Lung (tissue), 17 donors: ENCODE measurements at places on chromosomes 7 and 10.

DNA sequence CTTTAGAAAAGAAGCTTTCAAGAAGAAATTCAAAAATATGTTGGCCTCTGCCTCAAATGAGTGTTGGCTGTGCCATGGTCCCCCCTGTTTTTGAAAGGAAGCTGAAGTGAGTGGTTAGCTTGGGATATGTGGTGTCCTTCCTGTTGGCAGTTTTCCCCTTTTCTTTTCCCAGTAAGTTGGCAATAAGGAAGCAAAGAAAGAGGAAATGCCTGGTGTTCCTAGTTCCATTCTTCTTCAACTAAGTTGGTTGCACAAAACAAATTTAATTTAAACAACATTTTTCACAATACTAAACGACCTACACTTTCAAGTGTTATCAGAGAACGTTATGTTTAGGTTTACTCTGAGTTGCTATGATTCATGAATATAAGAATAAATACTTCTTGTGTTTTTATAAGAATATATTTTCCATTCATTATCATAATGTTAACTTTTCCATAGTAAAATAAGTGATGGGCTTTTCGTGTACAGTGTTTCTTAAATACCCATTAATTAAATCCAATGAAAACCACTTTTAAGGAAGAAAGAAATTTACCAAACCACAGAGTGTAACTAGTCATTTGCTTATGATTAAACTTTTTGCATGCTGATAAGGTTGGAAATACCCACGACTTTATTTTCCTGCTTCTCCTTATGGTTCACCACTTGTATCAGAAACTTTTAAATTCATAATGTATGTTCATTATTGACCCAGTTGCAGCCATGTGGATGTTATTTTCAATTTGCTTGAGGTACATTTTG, 7.7 kb downstream of the HDAC9 start:
- DNase-seq, result no peak

- no peak for DNase-seq
These were observed 683 bp downstream of the CDC123 start for GRCh38 chr10:12196531-12197211.

GRCh38 chr10:78176320-78177317, 143.0 kb downstream of the RPS24 start:
- no peak for DNase-seq

- DNase-seq, result no peak
These were observed 48.5 kb upstream of the PHYHIPL start for GRCh38 chr10:59127991-59128390.

GRCh38 chr7:44889086-44889781, 3.9 kb upstream of the PURB start:
- no peak for DNase-seq

DNA sequence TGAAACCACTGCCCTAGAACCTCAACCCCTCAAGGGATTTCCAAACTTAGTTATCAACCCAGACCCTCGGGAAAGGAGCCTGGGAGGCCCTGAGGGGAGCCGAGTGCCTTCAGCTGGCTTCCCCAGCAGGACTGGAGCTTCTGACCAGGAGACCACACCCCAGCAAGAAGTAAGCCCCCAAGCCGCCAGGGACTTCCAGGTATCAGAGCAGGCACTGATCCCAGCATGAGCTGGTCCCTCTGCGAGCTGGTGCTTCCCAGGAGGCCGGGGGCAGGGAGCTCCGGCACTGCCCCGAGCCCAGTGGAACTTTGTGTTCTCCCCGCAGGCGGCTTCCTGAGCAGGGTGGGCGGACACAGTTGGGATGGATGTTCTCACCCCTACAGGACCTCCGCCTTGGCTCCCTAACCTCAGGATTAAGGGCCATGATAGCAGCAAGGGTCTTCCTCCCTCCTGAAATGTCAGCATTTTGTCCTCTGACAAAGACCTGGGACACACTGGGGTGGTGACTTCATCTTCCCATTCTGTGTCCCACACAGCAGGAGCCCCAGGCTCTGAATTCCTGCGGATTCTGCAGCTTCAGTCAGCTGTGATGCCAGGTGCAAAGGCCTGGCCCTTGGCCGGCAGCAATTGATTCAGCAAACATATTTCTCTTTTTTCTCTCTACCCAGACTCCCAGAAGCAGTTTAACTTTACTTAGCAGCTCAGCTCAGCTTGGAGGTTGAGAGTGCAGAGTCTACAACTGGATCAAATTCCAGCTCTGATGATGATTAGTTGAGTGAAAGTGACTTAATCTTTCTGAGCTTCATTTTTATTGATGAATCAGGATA, 11.6 kb downstream of the ATP6V0E2 start:
- DNase-seq, result no peak

GRCh38 chr10:3963191-3963673, 178.2 kb upstream of the KLF6 start:
- DNase-seq, result no peak

DNA sequence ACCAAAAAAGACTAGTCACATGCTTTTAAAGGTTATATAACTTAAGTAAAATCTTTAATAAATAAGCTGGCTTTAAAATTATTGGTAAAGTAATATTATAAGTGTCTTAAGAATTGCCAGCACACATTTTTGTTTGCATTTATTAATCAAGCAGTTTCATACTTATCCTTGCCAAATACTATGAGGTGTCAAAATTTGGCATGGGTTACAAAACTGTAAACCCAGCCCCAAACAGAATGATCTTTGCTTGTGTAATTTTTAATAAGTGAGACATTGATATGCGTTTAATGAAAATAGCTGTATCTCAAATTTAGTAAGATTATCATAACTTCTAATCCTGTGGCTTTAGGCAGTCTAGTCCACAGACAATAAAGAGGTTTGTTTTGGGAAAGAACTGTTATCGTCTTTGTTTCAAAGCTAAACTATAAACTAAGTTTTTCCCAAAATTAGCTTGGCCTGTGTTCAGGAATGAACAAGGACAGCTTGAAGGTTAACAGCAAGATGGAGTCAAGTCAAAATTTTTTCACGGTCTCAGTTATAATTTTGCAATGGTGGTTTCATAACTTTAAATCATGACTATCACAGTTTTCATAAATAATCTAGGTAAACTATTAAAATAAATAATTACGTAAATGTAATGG, 72.8 kb downstream of the ST8SIA6 start:
- DNase-seq, result no peak

DNA sequence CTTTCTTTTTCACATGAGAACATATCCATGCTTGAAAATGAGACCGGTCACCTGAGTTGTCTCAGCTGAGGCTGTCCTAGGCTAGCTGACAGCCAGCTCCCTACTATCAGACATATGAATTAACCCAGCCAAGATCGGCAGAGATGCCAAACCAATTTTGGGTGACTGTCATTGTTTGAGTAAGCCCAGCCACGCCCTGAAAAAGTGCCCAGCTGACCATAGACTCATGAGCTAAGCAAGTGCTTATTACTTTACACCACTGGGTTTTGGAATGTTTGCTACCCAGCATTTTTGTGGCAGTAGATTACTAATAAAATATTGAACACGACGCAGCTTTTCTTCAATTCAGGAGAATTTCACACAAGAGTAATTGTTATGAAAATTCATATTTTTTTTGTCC, 265.2 kb upstream of the LYZL1 start:
- no peak for DNase-seq

GRCh38 chr10:126736727-126737126, 66.2 kb upstream of the C10orf90 start:
- no peak for DNase-seq
